ENCODE measurements at places on chromosomes 6 and 20.

DNA sequence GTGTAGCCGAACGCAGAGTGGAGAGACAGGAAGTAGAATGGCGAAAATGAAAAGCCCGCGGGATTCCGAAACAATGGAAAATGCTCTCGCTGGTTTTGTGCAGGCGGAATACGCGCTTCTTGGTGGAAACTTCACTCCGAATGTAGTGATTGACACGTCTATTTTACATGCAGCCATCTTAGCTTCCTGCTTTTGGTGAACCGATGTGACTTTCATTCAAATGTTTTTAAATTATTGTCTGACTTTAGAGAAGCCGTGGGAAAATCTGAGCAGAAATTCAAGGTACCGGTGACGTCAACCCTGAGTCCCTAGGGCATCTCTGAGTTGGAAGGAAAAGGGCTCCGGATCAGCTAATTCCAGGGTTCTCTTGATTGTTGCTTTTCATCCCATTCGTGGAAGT, 11.4 kb downstream of the GPX5 start:
- DNase-seq: no peak

GRCh38 chr6:28312939-28313338, 23.0 kb downstream of the ZSCAN31 start:
- DNase-seq: no peak

GRCh38 chr6:139972116-139972515, 597.7 kb upstream of the CITED2 start:
- no peak for DNase-seq

GRCh38 chr6:128280960-128281359, 239.4 kb downstream of the PTPRK start:
- DNase-seq: no peak

- no peak for DNase-seq
Measured at GRCh38 chr6:45637611-45638257, 260.0 kb upstream of the SUPT3H start.

Data from NCI-H446 (cell line).